ENCODE measurements at places on chromosomes 3 and 15.

- DNase-seq = no peak
Measured at GRCh38 chr15:52011711-52012144, 7.3 kb upstream of the MAPK6 start.

DNA sequence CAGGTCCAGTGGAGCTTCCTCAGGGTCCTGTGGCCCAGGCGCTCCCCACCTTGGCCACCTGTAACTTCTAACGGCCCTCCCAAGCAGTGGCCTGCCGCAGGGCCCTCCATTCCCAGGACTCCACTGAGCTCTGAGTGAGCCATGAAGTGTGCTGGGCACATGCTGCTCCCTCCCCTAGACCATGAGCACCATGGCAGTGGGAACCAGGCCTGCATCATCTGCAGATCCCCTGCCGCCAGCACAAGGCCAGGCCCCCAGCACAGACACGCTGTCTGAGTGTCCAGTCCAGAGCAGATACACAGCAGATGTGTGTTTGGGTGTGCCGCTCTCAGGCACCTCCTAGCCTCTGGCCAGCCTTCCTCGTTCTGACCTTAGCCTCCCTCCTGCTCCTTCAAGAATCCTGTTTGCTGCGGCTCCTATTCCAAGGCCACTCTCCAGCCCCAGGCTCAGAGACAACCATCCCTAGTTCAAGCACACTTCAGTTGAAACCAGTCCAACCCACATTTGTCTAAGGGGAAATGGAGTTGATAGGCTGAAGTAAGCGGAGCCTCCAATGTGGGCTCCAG, 7.0 kb upstream of the KLF15 start:
- no peak for DNase-seq

DNA sequence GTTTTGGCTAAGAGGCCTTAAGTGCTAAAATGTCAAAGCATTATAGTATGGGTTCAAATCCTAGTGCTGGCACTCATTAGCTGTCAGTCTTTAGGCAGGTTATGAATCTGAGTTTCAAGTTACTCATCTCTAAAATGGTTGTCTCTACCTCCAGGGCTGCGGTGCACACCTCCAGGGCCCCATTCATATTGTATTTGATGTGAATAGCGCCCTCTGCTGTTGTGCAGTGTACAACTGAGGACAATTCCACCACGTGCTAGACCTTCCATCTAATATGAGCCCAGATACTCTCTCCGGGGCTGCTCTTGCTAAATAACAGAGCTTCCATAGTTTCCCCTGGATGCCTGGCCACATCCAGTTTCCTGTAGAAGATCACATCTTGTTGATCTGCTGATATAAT, 54.3 kb downstream of the OXNAD1 start:
- DNase-seq = no peak

GRCh38 chr15:69857250-69857649, 240.5 kb downstream of the TLE3 start:
- no peak for DNase-seq

GRCh38 chr3:126264952-126265351, 84.6 kb upstream of the ALDH1L1 start:
- no peak for DNase-seq

DNA sequence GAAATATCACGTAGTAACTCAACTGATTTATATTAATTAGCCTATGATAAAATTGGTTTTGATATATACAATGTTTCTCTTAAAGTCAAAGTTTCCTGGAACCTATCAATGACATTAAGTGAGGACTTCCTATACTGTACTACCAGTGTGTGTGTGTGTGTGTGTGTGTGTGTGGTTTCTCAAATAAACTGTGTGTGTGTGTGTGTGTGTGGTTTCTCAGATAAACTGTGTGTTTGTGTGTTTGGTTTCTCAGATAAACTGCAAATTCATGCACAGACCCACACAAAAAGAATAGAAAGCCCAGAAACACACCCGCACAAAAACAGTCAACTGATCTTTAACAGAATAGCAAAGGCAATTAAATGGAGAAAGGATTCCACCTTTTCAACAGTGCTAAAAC, 14.5 kb upstream of the WDR5B start:
- no peak for DNase-seq

DNA sequence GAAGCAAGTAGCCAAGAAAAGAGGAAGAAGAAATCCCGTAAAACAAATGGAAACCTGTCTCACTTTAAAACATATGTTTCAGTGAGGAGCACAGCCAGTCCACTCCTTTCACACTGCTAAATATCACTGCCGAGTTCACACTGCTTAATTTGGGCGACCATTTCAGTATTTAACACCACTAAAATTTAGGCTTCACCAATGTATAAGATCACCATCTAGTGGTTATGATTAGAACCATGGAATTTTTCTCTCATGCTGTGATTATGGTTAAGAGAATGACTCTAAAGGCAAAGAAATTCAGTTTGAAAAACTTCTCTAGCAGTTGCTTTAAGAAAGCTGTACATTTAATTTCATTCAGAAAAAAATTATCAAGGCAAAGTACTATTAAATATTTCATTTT, 16.6 kb downstream of the SLC4A7 start:
- no peak for DNase-seq

DNA sequence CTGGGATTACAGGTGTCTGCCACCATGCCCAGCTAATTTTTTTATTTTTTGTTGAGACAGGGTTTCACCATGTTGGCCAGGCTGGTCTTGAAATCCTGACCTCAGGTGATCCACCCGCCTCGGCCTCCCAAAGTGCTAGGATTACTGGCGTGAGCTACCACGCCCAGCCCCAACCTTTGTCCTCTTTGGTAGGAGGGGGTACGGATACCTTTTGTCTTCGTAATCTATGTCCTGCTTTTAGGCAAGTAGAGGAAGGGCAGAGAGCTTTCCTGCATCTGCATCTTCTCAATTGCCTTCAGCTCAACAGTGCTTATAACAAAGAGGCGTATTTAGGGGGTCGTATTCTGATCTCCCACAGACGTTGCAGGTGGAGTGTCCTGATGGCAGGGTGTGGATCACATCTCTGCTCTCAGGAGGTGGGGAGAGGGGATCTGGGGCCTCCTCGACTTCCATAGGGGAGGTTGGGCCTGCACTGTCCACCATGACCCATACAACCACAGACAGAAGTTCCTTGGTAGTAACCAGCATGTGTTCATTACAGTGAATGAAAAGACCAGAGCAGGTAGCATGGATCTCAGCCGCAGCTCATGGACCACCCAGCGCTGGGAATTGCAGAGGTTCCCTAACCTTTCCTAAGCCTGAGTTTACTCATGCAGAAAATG, 21.4 kb upstream of the KCTD6 start:
- DNase-seq = no peak

GRCh38 chr3:30913176-30913575, 18.7 kb upstream of the GADL1 start:
- DNase-seq = no peak

DNA sequence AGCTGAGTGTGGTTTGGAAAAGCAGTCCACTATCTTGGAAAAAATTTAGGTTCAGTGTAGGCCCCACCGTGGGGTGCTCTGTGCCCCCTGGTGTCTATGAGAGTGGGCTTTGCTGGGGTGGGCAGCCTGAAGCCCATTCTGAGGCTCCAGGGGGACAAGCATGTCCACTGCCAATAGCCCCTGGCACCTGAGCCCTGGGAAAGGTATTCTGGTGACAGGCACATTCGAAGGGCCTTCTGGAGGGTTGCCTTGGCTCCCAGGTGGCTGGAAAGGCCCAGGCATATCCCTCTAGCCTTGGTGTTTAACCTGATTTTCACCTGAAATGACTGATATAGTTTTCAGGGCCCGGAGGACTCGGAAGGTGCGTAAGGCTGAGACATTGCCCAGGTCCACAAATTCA, 36.1 kb downstream of the SCN5A start:
- DNase-seq = no peak

DNA sequence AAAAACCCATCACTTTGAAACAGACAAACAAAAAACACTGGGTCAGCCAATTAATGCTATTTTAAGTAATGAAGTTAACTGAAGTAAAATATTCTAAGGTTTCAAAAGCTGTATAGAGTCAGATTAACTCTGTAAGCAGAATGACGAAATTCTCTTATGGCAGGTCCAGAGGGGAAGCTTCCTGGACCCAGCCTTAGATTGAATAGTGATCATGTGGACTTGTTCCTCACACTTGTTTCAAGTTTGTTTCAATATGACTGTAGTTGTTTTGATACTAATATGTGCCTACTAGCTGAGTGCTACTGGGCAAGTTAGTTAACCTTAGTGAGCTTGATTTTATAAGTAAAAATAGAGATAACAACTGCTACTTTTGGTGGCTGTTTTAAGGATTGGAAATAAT, 32.6 kb downstream of the PLS1 start:
- DNase-seq = no peak

DNA sequence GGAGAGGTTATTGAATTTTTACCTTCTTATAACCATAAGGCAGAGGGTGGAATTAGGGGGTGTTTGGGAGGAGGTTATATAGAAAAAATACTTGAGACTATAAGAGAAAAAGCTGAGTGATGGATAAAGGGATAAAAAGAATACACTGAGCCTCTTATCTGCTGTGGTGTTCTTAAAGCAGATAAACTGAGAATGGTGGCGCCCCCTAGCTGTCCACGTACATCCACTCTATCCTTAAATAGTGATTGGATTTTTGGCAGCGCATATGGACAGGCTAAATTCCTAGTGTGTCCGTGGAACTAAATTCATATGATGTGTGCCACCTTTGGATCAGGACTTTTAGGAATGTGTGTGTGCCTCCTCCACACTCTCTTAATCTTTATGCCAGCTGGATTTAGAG, 121.1 kb downstream of the OXSM start:
- no peak for DNase-seq

GRCh38 chr15:53563627-53564026, 195.8 kb downstream of the WDR72 start:
- DNase-seq = no peak

DNA sequence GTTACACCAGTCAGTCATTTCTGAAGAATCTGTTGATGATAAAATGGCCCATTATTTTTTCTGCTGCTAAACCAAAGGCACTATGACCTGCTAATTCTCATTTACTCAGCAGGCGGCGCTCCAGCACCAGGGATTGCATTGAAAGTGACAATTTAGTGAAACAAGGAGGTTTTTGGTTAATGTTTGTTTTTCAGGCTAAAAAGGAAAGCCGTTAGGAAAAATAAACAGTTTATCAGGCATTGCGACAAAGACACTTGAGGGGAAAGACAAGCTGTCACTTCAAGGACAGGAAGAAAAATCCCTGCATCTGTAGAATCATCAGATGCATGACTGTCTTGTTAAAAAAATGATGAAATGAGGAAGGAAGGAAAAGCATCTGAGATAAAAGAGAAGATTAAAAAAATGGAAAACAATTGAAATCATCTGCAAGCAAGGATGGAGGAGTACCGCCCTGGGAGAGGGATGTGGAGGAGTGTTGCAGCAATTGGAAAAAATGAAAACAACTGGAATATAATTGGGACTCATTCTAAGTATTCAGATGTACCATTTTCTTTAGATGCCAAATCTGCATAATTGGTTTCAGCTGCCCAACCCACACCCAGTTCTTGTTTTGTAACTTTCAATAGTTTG, 54.0 kb downstream of the NR1D2 start:
- DNase-seq = peak; percentile 23

- no peak for DNase-seq
Measured at GRCh38 chr15:27686369-27686768, 412.7 kb downstream of the OCA2 start.

DNA sequence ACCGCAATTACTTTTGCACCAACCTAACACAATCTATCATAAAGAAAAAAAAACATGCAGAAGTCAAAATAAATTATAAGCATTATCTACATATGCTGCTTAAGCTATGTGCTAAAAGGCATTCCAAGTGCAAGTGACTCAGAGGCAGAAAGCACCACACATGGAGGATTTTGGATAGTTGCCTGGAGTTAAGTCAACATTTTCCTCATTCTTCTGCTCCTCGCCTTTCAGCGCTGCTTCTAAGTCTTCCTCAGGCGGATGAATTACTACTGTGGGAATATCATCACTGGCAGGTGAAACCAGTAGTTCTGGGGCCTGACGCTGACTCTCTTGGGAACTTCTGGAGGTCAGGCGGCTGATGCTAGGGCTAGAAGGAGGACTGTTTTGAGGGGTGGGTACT, 53.1 kb downstream of the SLC4A7 start:
- DNase-seq = no peak

DNA sequence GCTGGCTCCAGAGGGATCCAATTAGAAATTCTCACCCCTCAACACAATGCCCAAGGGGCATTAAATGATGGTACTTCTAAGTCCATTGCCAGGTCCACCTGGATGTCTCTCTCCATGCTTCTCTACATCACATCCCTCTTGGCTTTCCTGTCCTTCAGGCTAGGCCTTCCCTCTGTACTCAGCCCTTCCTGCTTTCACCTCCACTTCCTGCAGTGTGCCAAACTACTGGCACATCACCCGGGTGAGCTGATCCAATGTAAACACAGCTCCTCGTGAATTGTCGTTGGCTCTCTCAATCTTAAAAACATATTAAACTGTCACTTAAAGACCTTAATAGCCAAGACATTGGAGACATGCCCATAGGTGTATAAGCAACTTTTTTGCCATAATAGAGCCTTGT, 4.0 kb downstream of the LMCD1 start:
- no peak for DNase-seq

GRCh38 chr3:100073049-100073713, 41.1 kb downstream of the FILIP1L start:
- DNase-seq = no peak

- no peak for DNase-seq
Measured at GRCh38 chr3:159417761-159418160, 570.9 kb upstream of the IL12A start.

DNA sequence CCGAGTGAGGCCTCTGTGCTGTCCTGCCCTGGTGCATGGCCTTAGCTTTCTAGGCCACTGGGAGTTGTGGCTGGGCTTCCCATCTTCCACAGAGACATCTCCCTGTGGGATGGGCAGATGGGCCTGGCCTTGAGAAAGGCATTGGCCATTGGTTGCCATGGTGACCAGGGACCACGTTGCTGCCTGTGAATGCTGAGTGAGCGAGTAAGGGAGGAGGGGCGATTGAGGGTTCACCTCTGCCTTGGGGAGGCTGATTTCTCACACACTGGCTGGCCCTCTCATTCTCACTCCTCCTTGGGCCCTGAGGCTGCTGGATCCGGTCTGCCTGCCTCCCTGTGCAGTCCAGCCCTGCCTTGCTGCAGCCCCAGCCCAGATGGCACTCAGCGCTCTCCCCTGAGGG, 26.4 kb upstream of the DOCK3 start:
- no peak for DNase-seq

DNA sequence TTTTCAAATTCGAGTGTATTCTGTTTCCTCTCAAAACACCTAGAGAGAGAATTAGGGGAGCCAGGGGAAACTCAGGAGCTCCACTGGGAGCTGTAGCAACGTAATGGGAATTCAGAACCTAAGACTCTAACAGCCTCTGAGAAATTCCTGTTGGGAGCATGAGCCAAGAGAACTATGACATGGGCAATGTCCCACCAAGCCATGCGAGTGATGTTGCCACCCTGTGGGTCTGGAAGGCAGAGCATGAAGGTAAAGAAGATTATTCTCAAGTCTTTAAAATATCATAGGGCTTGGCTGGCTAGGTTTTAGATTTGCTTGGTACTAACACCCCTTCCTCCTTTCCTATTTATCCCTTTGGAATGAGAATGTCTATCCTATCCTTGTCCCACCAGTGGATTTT, 392.6 kb upstream of the ADAMTS9 start:
- no peak for DNase-seq

Data from NCI-H1930 (cell line).